ENCODE measurements at places on chromosomes 11 and 22.

DNA sequence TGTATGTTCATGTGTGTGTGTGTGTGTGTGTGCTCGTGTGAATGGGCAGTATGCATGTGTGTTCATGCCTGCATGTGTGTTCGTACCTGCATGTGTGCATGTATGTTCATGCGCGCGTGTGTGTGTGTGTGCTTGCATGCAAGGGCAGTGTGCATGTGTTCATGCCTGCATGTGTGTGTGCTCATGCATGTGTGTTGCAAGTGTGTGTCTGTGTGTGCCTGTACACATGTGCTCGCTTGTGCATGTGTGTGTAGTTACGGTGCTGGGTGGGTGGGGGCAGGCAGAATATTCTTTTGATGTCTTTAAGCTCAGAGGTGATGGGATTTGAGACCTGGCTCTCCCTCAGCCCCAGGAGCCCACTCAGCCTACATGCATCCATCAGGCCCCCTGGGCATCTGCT is 822.1 kb downstream of the BRD1 start:
- H3K27me3 ChIP-seq = no peaks in the 10 kb centered on the region
- DNase-seq = no peak
- H3K36me3 ChIP-seq = no peaks in the 10 kb centered on the region
- H3K27ac ChIP-seq = no peak overlapping the region
- H3K4me1 ChIP-seq = no peaks in the 10 kb centered on the region

DNA sequence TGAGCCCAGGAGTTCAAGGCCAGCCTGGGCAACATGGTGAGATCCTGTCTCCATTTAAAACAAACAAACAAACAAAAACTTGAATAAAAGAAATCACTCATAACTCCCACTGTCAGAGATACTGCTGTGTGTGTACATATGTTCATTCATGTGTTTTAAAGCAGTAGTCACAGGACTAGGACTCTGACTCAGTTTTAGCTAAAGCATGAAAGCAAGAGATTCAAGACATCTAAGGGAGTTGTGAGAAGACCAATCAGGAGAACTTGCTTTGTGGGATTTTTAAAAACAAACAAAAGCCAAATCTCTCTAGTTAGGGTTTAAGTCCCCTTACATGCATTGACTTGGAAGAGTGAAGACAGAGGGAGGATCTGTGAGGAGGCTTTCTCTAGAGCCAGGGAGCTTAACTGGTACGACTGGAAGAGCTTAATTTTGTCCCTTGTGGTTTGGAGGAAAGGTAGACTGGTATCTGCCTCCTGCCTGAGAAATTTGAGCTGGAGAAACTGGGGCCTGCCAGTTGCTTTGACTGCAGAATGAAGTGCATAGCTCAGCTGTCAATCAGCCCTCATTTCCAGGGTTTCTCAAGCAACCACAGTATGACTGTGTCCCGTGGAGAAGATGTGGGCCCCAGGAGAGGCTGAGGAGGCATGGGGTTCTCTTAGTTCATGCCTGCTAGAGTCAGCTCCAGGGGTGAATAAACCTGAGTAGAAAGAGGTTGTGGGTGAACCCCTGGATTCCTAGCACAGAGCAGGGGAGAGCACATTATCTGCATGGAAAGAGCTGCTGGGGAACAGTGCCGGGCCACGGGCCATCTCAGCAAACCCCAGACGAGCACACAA is 30.6 kb downstream of the EXPH5 start:
- H3K4me3 ChIP-seq = no peak overlapping the region
- H3K27me3 ChIP-seq = no peaks in the 10 kb centered on the region
- DNase-seq = no peak
- peaks cover 9% of the 10 kb centered on the region for H3K36me3 ChIP-seq
- no peaks in the 10 kb centered on the region for H3K4me1 ChIP-seq

GRCh38 chr22:49236541-49237075 is 591.1 kb downstream of the BRD1 start:
- H3K4me3 ChIP-seq = no peak overlapping the region
- H3K27me3 ChIP-seq = peaks cover 6% of the 10 kb centered on the region
- H3K36me3 ChIP-seq = no peaks in the 10 kb centered on the region
- no peaks in the 10 kb centered on the region for H3K4me1 ChIP-seq

DNA sequence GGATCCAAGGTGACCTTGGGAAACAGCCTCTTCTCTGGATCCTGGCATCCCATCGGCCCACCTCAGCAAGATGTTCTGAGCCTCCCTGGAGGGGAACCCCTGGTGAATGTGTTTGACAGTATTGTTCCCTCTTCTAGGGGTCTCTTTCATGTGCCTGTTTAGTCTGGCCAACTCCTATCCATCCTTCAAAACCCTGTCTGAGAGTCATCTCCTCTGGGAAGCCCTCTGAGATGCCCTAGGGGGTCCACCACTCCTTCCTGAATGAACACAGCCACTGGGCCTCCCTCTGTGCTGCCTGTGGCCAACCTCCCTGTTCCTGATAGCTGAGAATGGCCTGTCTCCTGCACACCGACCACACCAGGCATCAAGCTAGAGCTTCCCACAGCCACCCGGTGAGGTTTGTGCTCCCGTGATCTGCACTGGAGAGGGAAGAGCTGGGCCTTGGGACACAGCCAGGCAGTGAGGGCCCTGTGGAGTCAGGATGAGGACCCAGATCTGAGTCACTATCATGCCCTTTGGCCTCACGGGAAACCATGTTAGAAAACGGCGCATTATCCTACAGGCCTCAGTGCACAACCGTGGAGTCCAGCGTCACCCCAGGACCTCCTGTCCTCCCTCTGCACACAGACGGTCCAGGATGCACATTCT is 8.8 kb downstream of the WNT7B start:
- H3K27ac ChIP-seq = no peak overlapping the region
- no peaks in the 10 kb centered on the region for H3K36me3 ChIP-seq
- H3K4me3 ChIP-seq = no peak overlapping the region
- no peak for DNase-seq
- peaks cover 20% of the 10 kb centered on the region for H3K27me3 ChIP-seq

- peak overlapping the region; percentile 90 for H3K27ac ChIP-seq
- peak overlapping the region; percentile 71 for H3K4me3 ChIP-seq
- DNase-seq = peak; percentile 91
- H3K36me3 ChIP-seq = no peaks in the 10 kb centered on the region
These were observed 133.6 kb upstream of the C11orf58 start for GRCh38 chr11:16604794-16605388.

DNA sequence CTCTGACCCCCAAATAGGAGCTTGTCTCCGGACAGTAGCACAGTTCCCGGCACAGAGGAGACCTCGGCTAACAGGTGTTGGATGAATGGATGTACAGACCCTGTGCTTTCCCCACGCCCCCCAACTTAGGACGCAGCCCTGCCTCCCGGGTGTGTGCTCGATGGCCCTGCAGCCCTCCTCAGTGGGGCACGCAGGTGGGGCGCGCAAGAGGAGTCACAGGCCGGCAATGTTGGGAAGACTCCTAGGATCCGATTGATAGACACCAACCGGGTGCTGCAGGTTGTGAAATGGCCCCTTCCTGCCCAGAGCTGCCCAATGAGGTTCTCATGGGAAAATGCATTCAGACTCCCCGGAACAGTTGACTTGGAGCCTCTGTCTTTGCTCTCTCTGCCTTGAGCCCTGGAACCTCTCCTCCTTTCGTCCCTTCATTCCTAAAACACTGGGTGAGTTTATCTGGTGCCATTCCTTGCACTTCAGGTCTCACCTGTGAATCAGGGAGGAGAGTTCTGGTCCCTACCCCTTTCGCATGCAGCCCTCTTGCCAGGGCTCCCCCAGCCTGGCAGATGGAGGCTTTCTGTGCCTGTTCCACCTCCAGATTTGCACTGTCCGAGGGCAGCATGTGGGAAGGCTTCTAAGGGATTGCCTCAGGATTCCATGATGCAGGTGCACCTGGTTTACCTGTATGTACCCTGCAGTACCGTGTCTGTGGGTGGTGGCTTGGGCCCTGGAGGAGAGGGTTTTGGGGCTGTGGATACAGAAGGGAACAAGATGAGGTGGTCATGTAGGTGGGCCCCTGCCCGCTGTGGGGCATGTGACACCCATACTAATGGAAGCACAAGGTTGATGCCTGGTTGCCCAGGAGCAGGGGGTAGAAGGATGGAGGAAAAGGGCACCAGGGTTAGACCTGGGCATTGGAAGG is 1.2 kb downstream of the MICALL1 start:
- peak overlapping the region; percentile 77 for H3K27ac ChIP-seq
- no peaks in the 10 kb centered on the region for H3K27me3 ChIP-seq
- no peaks in the 10 kb centered on the region for H3K36me3 ChIP-seq

DNA sequence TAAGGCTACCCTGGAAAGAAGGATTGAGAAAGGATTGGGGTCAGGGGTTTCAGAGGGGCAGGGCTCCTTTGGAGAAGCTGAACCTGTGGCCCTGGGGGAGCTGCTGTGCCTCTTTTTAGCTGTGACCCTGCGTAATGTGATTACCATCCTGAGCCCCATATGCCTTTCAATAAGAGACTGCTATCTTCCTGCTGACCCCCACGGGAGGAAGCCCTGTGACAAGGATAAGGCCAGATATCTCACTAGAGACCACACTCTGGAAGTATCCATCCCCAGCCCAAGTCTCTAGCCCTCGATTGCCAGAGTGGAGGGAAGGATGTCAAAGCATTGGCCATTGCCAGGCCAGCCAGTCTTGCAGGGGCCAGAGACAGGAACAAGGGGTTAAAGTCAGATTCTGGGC is 4.8 kb upstream of the SLC39A13 start:
- DNase-seq = no peak
- H3K4me3 ChIP-seq = no peak overlapping the region
- no peaks in the 10 kb centered on the region for H3K36me3 ChIP-seq

DNA sequence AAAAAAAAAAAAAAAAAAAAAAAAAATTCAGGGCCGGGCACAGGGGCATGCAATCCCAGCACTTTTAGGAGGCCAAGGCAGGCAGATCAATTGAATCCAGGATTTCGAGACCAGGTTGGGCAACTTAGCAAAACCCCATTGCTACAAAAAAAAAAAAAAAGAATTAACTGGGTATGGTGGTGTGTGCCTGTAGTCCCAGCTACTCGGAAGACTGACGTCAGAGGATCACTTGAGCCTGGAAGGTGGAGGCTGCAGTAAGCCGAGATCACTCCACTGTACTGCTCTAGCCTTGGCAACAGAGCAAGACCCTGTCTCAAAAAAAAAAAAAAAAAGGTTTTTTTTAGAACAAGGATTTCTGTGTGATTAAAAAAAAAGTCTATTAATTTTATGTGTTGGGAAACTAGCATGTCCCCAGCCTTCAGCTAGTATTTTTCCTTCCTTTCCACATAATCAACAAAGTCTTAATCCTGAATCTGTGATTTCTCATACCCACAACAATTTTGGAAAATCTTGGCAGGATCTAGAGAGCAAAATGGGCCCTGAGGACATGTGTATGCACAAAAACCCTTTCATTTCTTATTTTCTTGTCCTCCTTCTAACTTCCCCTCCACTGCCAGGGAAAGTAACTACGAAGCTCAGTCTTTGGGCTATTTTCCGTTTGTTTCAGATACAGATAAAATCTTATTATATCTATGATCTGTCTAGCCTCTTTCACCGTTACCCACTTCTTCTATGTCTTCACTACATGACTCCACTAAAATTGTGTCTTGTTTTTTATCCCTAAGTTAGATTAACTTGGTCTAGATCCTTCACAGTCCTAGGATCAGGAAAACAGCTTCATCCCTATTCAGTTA is 5.7 kb upstream of the AMBRA1 start:
- no peak overlapping the region for H3K4me3 ChIP-seq
- H3K27ac ChIP-seq = no peak overlapping the region
- DNase-seq = no peak
- no peaks in the 10 kb centered on the region for H3K27me3 ChIP-seq
- H3K4me1 ChIP-seq = peaks cover 5% of the 10 kb centered on the region

- H3K4me3 ChIP-seq = no peak within 1 kb of the TSS
- DNase-seq = no peak
- H3K36me3 ChIP-seq = no peaks in the 10 kb centered on the region
- no peaks in the 10 kb centered on the region for H3K27me3 ChIP-seq
These were observed at the start of gene GRIA4 for GRCh38 chr11:105609832-105610781. Gene GRIA4 (plus strand): TSS chr11:105610073. CDS start chr11:105610998, 925 bp downstream.
